ENCODE measurements at places on chromosomes 3 and 15.

DNA sequence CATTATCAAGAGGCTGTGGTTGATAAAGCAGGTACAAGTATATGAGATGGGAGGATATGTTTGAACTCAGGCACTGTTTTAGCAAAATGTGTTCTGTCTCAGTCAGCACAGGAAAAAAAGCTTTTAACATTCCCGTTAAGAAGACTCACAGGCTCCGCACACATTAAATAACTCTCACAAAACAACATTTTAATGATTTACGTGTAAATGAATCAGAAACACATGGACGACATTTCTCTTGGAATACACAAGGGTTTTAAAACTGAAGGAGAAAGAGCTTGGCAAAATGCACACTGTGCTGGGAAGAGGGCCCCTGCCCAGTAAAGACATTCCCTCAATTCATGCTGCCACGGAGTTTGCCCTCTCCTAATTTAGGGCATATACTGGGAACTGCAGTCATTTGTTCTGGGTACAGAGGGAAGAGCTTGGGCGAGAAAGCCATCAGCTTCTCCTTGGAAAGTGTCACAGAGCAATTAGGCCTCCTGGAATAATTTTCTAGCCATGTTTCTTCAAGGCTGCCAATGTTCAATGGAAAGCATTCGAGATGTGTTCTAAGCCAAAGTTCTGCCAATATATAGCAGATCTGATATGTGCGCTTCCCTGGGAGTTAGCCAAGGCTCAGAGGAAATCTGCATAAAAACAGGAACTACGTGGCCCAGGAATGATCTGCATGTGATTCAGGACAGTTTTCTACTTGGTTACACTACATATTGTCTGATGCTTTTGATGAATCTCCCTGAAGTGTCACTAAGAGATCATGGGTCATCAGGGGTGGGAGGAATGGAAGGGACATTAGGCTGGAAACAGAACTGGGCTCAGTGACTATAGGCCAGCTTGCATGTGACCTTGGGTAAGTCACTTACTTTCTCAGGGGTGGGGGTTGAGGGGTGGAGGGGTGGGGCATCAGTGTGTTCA is 2.2 kb upstream of the MASP1 start:
- DNase-seq: no peak

DNA sequence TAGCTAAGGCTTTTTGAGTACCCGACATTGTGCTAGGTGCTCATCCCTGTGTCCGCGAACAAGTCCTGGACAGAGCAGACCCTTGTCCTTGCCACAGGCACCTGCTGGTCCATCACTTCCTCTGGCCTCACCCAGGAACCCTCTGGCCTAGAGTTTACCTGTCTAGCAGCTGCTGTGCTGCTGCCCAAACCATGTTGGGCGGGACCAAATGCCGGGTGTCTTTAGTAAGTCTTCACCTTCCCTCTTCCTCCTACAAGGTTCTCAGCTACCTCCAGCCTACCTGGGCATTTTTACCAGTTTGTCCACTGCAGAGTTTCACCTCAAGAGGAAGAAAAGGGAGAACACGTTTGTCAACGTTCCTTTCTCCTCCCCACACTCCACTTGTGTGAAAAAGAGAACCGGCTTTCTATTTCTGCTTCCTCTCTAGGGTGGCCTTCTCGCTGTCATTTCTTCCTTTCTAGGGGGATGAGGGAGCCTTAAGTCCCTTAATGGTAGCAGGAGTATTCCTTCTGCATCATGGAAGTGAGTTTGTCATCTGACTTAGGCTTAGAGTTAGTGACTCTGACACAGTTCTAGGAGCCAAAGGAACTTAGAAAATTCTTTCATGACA is 80.4 kb upstream of the GCNT3 start:
- no peak for DNase-seq

- DNase-seq: no peak
Observed at GRCh38 chr15:27956285-27956684, 142.8 kb downstream of the OCA2 start.

GRCh38 chr3:62888180-62888579 is 13.0 kb upstream of the CADPS start:
- DNase-seq: no peak

- DNase-seq: no peak
Observed at GRCh38 chr3:146274833-146275232, 23.9 kb upstream of the PLSCR4 start.

DNA sequence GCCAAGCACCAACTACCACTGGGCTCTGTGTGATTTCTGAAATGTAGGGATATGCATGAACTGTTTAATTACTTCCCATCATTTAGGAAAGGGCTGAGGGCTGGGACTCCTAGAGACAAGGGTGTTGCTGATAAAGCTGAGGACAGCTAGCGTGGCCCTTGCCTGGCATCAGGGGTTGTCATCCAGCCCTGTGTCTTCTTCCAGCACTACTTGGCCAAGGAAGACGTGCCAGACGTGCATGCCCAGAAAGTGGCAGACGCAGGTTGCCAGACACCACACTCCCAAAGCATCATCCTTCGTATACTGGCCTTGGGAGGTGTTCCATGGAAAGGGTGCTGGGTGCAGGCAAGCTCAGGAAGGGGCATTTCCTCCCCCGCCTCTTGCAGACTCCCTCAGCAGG is 64.8 kb downstream of the LRIG1 start:
- no peak for DNase-seq

GRCh38 chr15:67228286-67228685 is 26.2 kb downstream of the AAGAB start:
- no peak for DNase-seq

GRCh38 chr3:33145221-33145900 is 31.5 kb downstream of the CRTAP start:
- no peak for DNase-seq

GRCh38 chr3:46939578-46940445 is 36.7 kb downstream of the CCDC12 start:
- DNase-seq: no peak

- DNase-seq: no peak
Observed at GRCh38 chr3:25469558-25469957, 41.5 kb downstream of the RARB start.

DNA sequence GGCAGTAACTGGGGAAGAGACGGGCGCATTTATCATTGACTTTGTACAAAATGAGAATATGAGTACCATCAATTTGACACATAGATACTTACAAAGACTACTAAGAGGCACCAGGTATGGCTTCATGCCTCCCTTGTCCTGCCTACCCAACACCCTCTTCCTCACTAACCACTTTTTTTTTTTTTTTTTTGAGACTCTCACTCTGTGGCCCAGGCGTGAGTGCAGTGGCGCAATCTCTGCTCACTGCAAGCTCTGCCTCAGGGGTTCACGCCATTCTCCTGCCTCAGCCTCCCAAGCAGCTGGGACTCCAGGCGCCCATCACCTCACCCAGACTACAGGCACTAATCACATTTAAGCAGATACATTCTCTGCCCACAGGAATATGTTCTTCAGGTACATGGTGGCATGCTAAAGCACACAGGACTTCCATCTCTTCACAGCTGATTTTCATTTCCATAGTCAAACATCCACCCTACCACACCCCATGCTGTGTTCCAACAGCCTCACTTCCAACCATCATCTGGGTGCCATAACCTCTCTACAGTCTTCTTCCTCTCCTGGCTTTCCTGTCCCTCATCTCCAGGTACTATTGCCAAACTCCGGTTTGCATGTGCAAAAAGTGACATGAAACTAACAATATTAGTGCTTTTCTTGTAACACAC is 41.7 kb downstream of the RAB27A start:
- peak; percentile 74 for DNase-seq

Measured in Right ventricle myocardium inferior (tissue), 1 donor.